ENCODE measurements at places on chromosomes 5 and 9.

DNA sequence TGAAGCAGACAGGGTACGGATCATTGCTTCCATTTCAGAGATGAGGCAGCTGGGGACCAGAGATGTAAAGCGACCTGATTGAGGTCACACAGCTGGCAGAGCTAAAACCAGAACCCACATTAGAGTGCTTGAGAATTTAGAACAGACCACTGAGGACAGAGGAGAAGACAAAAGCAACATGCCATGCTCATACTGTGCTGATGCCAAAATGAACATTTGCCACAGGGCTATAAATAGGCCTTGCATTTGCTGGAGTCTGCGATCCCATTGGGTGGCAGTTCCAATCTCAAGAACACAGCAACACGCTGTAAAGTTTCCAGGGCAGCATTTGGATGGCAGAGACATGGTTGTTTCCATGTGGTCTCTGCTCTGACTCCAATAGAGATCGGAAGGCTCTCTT lies 222.4 kb upstream of the TBC1D2 start:
- no peak for DNase-seq

DNA sequence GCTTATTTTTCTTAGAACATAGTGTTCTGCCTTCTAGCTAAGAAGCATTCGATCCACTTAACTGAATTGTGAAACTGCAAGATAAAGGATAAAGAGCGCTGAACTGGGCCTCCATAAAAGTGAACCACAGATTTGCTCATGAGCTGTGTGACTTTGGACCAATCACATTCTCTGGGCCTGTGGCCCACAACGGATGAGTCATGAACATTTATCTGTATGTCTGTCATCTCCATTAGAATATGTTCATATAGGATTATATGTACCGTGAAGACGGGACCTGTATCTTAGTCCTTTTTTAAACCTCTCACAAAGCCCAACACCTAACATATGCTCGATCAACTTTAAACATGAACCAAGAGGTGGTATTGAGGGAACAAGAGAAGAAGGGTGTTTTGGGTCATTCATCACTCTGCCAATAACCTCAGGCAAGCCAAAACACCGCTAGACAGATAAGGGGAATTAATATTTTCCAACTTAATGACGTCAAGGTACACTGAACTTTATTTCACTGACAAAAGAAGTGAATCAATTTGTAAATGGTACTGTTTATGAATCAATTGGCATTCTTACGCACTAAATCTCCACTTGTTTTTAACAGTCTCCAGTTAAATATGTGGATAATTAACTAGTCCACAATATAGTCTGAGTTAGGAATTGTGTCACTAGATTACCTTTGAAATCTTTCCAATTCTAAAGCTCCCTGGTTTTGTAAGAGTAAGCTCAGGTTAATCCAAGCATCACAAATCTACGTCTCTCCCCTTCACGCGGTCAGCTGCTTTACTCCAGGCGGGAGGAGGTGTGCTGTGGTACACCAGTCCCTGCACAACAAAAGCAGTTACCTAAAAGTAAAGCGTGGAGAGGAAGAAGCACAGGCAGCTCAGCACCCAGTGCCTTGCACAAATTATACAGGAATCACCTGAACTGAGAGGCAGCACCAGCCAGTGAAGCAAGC lies 1.6 kb downstream of the TMEM245 start:
- DNase-seq: peak; percentile 99

GRCh38 chr5:143116814-143117213 lies 286.7 kb downstream of the NR3C1 start:
- DNase-seq: no peak

DNA sequence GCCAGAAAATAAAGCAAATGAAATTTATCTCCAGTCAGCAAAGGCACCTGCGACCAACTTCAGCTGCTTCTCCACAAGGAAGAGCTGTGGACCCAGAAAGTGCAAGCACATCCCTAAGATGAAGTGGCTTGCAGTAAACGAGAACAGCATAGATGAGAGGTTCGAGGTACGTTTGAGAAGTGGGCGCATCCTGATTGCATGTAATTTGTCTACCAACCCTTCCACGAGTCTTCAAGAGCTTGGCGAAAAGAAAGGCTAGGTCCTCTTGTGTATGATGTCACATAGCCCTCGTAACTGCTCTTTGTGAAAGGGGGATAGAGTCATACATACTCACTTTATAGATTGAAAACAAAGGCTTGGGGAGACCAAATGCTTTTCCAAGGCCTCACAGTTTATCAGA lies 6.0 kb upstream of the LCP2 start:
- DNase-seq: no peak

Data from fibroblast of villous mesenchyme (primary cell).